ENCODE measurements at places on chromosomes 4 and X.

- DNase-seq, result no peak
Measured at GRCh38 chr4:48914311-48914710, 7.7 kb upstream of the OCIAD2 start.

GRCh38 chr4:79576429-79576753, 168.4 kb upstream of the GK2 start:
- DNase-seq, result peak; percentile 30

DNA sequence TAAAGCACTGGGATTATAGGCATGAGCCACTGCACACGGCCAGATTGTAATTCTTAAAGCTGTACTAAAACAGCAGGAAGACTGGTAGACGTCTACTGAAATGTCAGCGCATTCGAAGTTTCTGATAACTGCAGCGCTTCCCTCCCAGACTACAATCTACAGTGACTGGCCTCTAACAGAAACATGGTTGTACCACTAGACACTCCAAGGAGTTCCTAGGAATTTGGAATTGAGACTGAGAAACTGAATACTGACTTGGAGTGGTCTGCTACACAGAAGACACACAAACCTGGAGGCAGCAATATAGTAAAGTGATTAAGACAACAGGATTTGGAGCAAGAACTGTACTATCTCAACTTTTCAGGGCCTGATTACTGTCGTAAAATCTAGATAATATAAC, 937 bp downstream of the HELQ start:
- DNase-seq, result no peak

DNA sequence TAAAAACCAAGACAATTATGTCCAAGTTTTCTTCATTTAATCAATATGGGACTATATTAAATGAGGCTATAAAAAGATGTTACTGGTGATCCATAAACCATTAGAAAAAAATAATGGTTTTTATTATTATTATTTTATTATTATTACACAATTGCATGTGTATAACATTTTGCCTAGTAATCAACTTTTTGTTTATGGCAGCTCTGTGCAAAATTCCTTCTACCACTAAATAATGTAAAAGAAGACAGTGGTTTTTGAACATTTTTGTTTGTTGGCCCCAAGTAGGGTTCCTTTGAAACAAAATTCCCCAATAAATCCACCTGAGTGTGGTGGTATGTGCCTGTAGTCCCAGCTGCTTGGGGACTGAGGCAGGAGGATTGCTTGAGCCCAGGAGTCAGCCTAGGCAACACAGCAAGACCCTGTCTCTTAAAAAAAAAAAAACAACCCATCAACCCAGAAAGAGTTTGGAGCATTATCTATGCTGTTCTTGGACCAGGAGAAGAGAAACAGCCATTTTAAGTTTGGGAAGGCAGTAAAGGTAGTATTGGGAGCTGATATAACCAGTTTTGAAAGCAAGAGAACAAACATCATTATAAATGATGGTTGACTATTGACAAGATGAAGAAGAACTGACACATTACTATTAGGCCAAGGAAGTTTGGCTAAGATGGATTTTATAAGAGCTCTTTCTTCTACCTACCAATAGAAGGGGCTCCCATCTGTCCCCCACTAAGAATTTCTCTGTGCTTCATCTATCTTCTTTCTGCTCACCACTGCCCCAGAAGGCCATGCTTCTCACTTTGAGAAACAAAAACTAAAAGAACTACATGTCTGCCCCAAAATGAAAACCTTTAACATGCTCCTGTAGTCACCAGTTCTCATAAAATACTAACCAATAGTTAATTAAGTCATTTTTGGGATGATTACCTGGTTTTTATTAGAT, 2.2 kb downstream of the TMEM156 start:
- DNase-seq, result no peak

DNA sequence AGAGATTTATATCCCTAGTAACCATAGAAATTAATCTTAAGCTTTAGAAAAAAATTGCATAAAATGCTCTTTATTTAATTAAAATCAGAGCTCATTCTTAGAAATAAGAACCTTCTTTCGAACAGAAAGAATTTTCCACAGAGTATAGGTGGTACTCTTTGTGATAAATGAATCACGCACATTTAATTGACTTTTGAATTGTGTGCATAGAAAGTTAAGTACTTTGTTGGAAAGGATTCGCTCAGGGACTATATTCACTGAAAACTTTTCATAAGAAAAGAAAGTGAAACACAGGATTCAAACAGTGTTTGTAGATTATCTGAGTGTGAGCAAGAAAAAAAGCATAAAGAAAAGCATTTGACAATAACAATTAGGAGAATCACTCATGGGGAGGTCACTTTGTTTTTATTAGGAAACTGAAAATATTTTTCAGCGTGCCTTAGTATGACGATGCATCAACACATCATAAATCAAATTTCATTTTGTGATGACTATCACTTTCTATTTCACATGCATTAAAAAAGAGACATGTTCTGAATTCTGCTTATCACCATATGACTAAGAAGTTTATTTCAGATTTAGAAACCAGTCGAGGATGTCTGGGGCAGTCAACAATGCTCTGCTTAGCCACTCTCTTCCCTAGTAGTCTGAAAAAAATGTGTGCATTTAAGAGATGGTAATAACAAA, 49.5 kb downstream of the STX18 start:
- no peak for DNase-seq

DNA sequence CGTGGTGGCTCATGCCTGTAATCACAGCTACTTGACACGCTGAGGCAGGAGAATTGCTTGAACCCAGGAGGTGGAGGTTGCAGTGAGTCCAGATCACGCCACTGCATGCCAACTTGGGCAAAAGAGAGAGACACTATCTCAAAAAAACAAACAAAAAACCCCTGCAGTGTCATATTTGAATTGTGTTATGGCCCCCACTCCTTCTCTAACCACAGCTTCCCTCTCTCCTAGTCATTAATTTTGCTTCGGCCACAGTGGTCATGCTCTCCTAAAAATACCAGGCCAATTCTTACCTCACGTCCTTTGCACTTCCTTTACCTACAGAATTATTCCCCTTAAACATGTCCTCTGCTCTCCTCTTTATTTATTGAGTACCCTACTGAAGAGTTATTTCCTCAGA, 206.1 kb downstream of the PPP3CA start:
- DNase-seq, result no peak

GRCh38 chr4:15779306-15779705, 1.2 kb downstream of the CD38 start:
- DNase-seq, result no peak

- no peak for DNase-seq
Measured at GRCh38 chr4:36740796-36741310, 459.4 kb downstream of the DTHD1 start.

GRCh38 chrX:129825746-129826505, 17.8 kb downstream of the ZDHHC9 start:
- DNase-seq, result no peak

GRCh38 chr4:108172231-108172752, 3.6 kb upstream of the LEF1 start:
- DNase-seq, result peak; percentile 43

DNA sequence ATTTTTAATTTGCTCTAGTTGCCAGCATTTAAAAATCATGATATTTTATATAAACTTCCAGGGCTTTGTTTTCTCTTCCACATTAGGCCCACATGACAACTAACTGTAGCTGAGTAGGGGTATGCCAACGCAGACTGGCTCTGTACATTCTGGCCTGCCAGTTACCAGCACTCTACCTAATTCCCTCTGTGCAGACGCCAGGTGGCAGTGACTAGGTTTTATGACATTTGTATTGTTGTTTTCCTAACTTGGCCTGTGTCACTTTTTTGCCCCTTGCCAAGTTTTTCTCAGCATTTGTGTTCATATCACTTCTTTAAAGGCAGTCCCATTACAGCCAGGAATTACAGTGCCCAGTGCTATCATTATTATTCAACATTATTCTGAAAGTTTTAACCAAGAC, 347.5 kb downstream of the NKX6-1 start:
- peak; percentile 22 for DNase-seq

- no peak for DNase-seq
Measured at GRCh38 chrX:129876771-129877305, 29.1 kb upstream of the UTP14A start.

DNA sequence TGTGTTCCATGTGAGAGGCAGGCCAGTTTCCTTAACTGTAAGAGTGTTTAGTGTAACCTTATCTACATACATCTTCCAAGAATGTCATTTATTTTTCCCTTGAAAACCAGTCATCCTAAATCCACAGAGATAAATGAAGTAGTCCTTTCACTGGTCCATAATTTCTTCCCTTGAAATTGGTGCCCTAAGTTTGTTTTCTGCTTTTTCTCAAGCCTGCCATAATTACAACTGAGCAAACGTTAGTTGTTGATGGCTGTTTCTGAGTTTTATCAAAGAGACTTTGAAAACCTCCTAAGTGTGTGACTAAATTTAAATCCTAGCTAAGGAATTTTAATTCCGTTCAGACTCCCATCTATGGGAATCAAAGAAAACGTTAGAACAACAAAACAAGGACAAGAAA, 3.6 kb upstream of the TDO2 start:
- DNase-seq, result no peak

- no peak for DNase-seq
Measured at GRCh38 chr4:107243141-107243781, 207.1 kb upstream of the DKK2 start.

GRCh38 chr4:106851726-106852125, 184.4 kb downstream of the DKK2 start:
- DNase-seq, result no peak

DNA sequence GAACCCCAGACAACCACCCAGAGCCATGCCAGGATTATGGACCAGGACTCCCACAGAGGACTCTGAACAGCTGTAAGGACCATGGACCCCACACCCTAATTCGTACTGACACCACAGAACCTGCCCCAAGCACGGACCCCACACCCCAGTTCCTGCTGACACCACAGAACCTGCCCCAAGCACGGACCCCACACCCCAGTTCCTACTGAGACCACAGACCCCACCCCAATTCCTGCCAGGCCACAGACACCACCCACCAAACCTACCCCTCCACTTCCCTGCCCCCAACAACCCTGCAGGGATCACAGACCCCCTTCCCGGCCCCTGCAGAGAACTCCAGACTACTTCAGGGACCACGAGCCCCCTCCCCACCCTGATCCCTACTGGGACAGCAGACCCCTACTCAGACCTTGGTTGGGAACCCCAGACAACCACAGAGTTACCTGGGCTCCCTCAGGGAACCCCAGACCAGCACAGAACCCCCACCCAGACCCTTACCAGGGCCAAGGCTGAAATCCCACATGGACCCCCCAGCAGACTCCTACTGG, 1.4 kb upstream of the DHRSX start:
- DNase-seq, result no peak

DNA sequence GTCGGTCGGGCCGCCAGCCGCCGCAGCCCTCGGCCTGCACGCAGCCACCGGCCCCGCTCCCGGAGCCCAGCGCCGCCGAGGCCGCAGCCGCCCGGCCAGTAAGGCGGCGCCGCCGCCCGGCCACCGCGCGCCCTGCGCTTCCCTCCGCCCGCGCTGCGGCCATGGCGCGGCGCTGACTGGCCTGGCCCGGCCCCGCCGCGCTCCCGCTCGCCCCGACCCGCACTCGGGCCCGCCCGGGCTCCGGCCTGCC, 213 bp downstream of the NFKB1 start:
- DNase-seq, result no peak

DNA sequence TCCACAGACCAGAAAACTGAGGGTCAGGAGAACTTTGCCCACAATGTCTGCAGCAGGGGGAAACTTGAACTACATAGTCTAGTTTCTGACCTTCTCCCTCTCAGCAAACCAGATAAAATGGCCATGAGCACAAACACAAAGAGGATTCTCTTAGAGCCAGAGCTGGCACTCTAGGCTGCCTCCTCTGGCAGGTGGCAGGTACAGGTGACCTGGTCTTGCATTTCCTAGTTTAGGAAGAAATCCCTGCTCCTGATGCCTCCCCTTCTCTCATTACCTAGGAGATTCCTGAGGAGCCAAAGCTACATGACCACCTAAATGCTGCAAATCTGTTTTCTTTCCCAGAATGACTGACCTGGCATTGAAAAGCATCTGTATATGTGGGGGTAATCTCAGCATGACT, 45.1 kb downstream of the ARHGEF9 start:
- DNase-seq, result no peak

- DNase-seq, result no peak
Measured at GRCh38 chr4:141028024-141028529, 105.2 kb downstream of the RNF150 start.

DNA sequence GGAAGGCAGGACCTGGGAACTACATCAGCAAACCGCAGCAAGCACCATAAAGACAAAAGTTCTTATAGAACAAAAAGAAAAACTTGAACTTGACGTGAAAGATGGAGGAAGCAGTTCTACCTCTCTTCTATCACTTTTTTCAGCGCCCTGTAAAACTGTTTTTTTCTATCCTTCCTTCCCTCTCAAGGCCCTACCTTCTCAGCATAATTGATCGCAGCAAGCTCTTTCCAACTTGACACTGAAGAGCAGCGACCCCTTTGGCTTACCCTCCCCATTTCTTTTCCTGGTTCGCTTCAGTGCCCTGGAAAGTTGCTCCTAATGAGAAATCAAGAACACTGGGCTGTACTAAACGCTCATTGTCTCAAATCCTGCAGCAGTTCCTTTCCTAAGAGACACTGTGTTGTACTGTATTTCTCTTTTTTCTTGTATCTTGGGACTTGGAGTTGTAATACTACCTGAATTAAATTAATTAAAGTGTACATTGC, 150.6 kb upstream of the SLC4A4 start:
- peak; percentile 18 for DNase-seq

- DNase-seq, result no peak
Measured at GRCh38 chr4:87962398-87963146, 12.9 kb upstream of the SPP1 start.

- DNase-seq, result no peak
Measured at GRCh38 chrX:3450881-3451570, 104.6 kb upstream of the MXRA5 start.

DNA sequence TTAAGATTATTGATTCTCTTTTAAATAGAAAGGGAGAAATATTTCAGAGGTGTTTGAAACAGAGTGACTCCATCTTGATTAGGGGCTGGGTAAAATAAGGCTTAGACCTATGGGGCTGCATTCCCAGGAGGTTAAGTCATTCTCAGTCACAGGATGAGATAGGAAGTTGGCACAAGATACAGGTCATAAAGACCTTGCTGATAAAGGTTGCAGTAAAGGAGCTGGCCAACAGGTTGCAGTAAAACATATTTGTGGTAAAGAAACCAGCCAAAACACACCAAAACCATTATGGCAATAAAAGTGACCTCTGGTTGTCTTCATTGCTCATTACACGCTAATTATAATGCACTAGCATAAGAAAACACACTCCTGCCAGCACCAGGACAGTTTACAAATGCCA, 165.0 kb downstream of the SPIN4 start:
- no peak for DNase-seq
